ENCODE measurements at places on chromosomes 5 and 9.

DNA sequence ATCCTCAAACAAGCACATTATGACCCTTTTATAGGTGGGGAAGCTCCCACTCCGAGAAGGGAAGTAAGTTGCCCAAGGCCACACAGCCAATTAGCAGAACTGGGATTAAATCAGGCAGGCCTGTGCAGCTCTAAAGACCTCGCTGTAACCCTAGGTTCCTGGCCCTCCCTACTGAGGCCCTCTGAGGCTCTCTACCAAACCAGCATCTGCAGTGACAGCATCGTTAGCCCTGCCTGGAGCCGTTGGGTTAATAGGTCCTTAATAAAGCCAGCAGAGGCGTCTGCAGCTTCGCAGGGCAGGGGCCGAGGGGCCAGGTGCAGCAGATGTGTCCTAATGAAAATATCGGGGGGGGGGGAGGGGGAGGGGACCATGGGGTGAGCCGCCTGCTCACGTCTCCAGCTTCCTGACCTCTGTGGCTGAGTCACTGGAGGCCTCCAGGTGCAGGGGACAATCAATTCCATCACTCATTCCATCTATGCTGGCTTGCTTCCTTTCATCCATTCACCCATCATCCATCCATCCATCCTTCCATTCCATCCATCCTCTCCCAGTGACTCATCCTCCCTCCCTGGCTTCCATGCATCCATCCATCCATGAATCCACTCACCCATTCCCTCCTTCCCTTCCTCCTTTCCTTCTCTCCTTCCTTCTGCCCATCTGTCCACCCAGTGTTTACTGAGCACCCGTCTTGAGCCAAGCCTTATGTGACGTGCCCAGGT lies 203.9 kb downstream of the C9orf50 start:
- peak; percentile 73 for DNase-seq

DNA sequence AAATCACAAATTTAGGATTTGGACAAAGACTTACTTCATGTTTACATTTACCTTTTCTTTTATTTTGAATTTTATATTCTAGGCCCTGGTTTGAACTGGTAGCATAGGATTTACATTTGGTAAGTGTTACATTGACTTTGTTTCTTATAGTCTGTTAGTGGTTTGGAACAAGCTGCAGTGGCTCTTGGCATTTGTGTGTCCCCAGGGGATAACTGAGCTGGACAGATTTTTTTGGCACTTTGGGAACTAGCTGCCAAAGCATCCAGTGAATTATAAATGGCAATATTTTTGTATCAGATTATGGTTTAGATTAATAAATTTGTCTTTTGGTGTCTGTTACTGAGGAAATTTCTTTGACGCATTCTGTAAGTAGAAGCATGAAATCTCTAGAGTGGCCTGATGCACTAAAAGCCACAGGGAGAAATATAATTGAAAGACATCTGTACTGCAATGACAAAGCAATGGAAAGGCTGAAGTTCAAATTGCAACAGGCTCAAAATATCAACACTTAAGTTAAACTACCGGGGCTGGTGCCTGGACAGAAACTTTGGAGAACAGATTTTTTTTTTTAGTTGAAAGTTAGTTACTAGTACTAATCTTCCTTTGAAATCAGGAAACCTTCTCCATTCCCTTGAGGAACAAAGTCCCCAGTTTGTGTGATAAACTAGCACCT lies 107.6 kb upstream of the PLCXD3 start:
- DNase-seq: no peak

DNA sequence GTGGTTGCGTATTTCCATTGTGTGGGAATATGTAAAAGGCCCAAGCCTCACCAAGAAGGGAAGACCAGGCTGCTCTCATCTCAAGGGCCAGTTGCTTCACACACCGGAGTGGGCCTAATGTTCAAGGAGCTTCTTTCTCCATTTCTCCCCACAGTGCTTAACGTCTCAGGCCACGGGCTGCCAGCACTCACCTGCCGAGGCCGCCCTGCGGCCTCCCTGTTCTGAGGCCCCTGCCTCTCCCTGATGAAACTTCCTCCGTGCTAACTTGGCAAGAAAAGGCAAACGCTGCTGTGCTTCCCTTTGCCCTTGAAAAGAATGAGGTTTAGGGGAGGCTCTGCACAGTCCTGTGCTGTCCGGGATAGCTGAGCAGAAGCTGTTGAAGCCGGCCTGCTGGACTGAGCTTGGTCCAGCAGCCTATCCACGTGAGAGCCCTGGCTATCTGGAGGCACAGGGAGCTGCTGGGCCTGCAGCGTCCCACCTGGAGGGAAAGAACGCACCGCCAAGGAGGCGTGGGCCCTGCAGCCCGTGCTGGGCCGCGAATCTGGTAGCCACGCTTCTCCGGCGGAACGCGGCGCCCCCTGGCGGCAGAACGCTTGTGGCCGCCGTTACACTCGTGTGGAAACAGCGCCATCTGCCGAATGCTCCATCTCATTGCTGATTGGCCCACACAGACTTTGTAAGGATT lies 73.5 kb upstream of the PRSS3 start:
- DNase-seq: peak; percentile 82

GRCh38 chr5:82975396-82975795 lies 101.8 kb downstream of the TMEM167A start:
- no peak for DNase-seq

- no peak for DNase-seq
Observed at GRCh38 chr5:28344836-28345433, 1306.5 kb upstream of the CDH9 start.

DNA sequence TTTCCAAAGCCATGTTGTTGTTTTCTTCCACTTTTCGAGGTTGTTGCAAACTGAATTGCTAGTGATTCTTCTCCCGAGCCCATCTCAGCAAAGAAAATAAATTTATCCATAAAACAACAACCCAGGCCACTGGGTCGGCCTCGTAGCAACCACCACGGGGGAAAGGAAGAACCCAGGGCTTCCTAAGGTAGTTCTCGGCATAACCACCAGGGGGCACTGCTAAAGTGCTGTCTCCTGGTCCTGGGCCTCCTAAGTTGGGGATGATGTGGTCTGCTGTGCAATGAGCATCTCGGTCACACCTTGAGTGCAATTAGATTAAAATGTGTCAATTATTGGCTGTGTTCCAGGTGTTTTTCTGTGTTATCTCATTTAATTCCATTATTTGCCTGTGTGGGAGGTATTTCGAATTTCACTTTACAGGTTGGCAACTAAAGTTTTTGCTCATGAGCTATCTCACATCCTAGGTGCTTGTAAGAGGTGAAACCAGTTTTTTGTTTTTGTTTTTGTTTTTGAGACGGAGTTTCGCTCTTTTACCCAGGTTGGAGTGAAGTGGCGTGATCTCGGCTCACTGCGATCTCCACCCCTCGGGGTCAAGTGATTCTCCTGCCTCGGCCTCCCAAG lies 102.8 kb upstream of the DAP start:
- peak; percentile 48 for DNase-seq
